Left ventricle myocardium superior (tissue), 1 donor: ENCODE measurements at places on chromosomes 7 and 10. TPM values are rescaled to one million over a fixed set of nuclear protein-coding genes. Genes with fewer than 3 reads are reported as not detected.

The DLG5 gene
- total RNA-seq, result 9.5 TPM

The CASP7 gene
- 15.5 TPM for total RNA-seq

The SCIN gene
- total RNA-seq, result 0.20 TPM

The FBH1 gene
- 78.7 TPM for total RNA-seq

The SEMA3D gene
- total RNA-seq, result 0.94 TPM

The ARHGAP22 gene
- total RNA-seq, result 3.4 TPM

The OR2A7 gene
- total RNA-seq, result 0.55 TPM

The SPDYE8 gene
- total RNA-seq, result not detected

The FOXI2 gene
- not detected for total RNA-seq

The OR6B1 gene
- not detected for total RNA-seq

The ADRB1 gene
- total RNA-seq, result 77.8 TPM

The KEL gene
- total RNA-seq, result 0.27 TPM

The NYAP1 gene
- total RNA-seq, result 0.32 TPM

The TFR2 gene
- total RNA-seq, result not detected

The AKR1C4 gene
- not detected for total RNA-seq

The PKD2L1 gene
- not detected for total RNA-seq

The PDE1C gene
- 192 TPM for total RNA-seq

The CHN2 gene
- 32.2 TPM for total RNA-seq

The OPALIN gene
- total RNA-seq, result not detected

The TMEM229A gene
- total RNA-seq, result not detected

The AKR1C8 gene
- 0.25 TPM for total RNA-seq

The TWIST1 gene
- 1.3 TPM for total RNA-seq

The SYT15 gene
- total RNA-seq, result 3.6 TPM

The ERVW-1 gene
- not detected for total RNA-seq

The ADAM22 gene
- 1.7 TPM for total RNA-seq

The SPDYE5 gene
- total RNA-seq, result not detected

The SLC25A40 gene
- 32.1 TPM for total RNA-seq

The OR2A12 gene
- not detected for total RNA-seq

The HOXA1 gene
- not detected for total RNA-seq

The ANKRD1 gene
- total RNA-seq, result 1,326 TPM
